ENCODE measurements at places on chromosomes 12 and 14. TPM values are rescaled to one million over a fixed set of nuclear protein-coding genes. Genes with fewer than 3 reads are reported as not detected.
A peak's percentile ranks its signal among the peaks of the same experiment; 100 is the strongest.

GRCh38 chr12:108933949-108934348 lies 54.1 kb downstream of the DAO start:
- no peaks in the 10 kb centered on the region for H3K36me3 ChIP-seq
- H3K27ac ChIP-seq = no peak overlapping the region
- H3K4me1 ChIP-seq = no peaks in the 10 kb centered on the region
- H3K4me3 ChIP-seq = no peak overlapping the region

GRCh38 chr14:33940561-33941011 lies 10.3 kb downstream of the EGLN3 start:
- H3K4me1 ChIP-seq = no peaks in the 10 kb centered on the region
- no peaks in the 10 kb centered on the region for H3K27me3 ChIP-seq
- no peaks in the 10 kb centered on the region for H3K36me3 ChIP-seq
- no peak for DNase-seq
- H3K27ac ChIP-seq = no peak overlapping the region

DNA sequence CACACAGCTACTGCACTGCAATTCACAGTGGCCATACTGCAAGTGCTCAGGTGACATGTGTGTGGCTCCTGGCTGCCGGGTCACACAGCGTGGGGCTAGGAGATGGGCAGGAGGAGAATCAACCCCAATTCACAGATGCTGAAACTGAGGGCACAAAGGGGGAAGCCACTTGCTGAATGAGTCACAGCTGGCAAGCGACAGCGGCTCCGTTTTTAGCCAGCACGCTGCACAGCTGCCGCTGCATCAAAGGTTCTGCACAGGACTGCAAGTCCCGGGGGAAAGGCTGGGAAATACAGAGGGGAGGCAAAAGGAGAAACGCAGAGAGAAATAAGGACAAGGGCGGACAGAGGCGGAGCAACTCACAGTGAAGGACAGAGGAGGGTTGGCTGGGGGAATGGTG lies 57.9 kb downstream of the KDM2B start:
- no peak overlapping the region for H3K27ac ChIP-seq
- H3K27me3 ChIP-seq = no peaks in the 10 kb centered on the region
- no peak for DNase-seq

GRCh38 chr14:100309028-100309737 lies 2.9 kb upstream of the SLC25A29 start:
- H3K27ac ChIP-seq = no peak overlapping the region
- no peaks in the 10 kb centered on the region for H3K27me3 ChIP-seq
- H3K4me1 ChIP-seq = peaks cover 4% of the 10 kb centered on the region
- DNase-seq = no peak
- no peaks in the 10 kb centered on the region for H3K36me3 ChIP-seq

DNA sequence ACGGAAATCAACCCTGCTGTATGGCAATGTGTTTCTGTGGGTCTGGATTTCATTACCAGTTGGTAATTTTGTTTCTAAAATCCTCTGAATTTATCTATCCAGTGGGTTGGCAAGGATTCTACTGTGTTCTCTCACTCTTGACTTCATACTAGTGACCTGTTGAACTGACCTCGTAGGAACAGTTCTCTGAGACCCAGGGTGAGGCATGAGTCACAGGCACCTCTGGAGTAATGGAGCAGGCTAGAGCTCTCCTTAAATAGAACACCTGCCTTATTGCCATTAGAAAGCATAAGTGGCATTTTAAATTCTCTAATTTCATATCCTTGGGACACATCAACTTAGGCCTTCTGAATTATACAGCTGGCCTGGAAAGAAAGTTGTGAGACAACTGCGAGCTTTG lies 258.3 kb upstream of the NAV3 start:
- no peaks in the 10 kb centered on the region for H3K27me3 ChIP-seq
- H3K36me3 ChIP-seq = no peaks in the 10 kb centered on the region
- no peak overlapping the region for H3K27ac ChIP-seq
- DNase-seq = no peak
- H3K4me3 ChIP-seq = no peak overlapping the region

- no peaks in the 10 kb centered on the region for H3K36me3 ChIP-seq
- no peak overlapping the region for H3K27ac ChIP-seq
- no peak for DNase-seq
- H3K4me3 ChIP-seq = no peak overlapping the region
These were observed 256.6 kb downstream of the CPNE8 start for GRCh38 chr12:38648813-38649212.

GRCh38 chr12:4648104-4648500 lies 749 bp downstream of the AKAP3 start:
- peaks cover 14% of the 10 kb centered on the region for H3K4me1 ChIP-seq
- H3K36me3 ChIP-seq = peaks cover 3% of the 10 kb centered on the region
- no peaks in the 10 kb centered on the region for H3K27me3 ChIP-seq
- peak overlapping the region; percentile 92 for H3K4me3 ChIP-seq
- H3K27ac ChIP-seq = peak overlapping the region; percentile 80
- DNase-seq = no peak

DNA sequence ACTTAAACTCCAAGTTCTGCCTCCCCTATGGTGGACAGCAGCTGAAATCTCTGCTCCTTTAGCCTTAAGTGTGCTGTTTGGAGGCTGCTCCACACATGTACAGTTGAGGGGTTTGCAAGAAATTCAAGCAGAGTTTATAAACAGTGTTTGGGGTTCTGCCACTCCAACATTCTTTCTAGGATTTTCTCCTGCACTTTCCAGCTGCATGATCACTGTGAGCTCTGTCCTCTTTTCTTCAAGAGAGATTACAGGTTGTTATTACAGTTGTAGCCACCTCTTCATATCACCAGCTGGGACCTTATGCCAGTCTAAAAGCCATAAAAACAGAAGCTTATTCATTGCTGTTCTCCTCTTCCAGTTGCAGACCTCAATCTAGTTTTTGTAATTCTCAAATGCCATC lies 8.4 kb downstream of the ZBTB25 start:
- H3K4me1 ChIP-seq = peaks cover 56% of the 10 kb centered on the region
- H3K4me3 ChIP-seq = no peak overlapping the region
- H3K27ac ChIP-seq = no peak overlapping the region

GRCh38 chr12:105974738-105975137 lies 164.0 kb downstream of the NUAK1 start:
- no peaks in the 10 kb centered on the region for H3K4me1 ChIP-seq
- H3K27me3 ChIP-seq = no peaks in the 10 kb centered on the region
- H3K4me3 ChIP-seq = no peak overlapping the region
- H3K36me3 ChIP-seq = no peaks in the 10 kb centered on the region

DNA sequence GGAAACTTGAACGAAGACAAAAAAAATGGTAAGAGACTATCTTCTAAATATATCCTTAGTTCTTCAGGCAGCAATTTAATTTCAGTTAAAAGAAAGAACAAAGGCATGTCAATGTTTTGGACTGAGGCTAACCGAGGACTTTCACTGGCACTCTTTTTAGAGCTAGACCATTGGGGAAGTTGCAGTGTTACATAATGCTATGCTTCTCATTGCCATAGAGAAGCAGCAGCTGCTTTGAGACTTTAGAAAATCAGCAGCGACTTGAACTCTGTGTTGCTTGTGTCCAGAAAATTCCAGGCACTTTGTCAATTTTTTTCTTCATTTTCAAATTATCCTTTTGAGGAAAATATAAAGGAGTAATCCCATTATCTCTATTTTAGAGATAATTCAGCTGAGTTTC lies 964.2 kb downstream of the NRXN3 start:
- no peaks in the 10 kb centered on the region for H3K4me1 ChIP-seq
- H3K4me3 ChIP-seq = no peak overlapping the region
- H3K27ac ChIP-seq = no peak overlapping the region
- no peaks in the 10 kb centered on the region for H3K27me3 ChIP-seq
- H3K36me3 ChIP-seq = no peaks in the 10 kb centered on the region

DNA sequence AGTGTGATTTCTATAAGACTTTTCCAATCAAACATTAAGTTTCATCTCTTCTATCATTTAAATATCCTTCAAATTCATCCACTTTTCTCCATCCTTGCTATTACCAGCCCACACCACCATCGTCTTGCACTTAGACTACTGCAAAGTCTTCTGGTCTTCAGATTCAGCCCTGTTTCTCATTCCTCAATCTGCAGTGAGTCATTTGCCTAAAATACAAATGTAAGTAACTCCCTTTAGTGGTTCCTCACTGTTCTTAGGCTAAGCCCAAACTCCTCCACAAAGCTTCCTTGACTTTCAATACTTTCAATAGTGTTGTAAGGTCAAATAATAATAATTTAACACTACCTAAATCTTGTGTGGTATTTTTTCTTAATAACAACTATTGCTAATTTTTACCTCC lies 83.3 kb downstream of the PLEKHG7 start:
- H3K4me3 ChIP-seq = no peak overlapping the region
- no peaks in the 10 kb centered on the region for H3K27me3 ChIP-seq
- no peak for DNase-seq

- no peak overlapping the region for H3K4me3 ChIP-seq
- H3K4me1 ChIP-seq = no peaks in the 10 kb centered on the region
- no peaks in the 10 kb centered on the region for H3K27me3 ChIP-seq
- H3K27ac ChIP-seq = no peak overlapping the region
These were observed 22.8 kb downstream of the HEBP1 start for GRCh38 chr12:12977231-12977630.

DNA sequence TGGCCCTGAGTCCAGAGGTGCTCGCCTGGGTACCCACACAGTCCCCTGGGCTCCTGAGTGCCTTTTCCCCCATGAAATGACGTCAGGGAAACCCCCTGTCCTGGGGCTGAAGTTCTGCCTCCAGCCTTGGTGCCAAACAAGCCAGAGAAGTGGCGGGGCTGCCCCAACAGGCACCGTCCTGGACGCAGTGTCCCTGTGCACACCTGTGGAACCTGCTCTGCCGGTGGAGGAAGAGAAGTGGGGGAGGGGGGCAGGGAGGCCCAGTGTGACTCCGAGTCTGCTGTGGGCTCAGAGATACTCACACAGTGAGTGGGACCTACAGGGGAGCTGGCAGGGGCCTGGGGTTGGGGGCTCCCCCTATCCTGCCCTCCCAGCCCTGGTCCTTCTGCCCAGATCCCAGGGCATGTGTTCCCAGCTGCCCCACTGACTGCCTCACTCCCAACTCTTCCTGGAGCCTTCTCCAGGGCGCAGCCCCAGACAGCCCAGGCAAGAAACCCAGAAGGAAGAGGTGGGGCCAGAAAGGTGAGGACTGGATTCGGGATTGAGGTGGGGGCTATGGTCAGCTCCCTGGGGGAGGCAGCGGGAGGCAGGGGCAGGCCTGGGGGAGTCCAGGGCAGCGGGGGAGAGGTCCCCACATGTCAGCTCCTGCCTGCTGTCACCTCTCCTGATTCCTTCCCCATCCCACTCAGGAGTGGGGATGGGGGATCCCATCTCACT lies 24.7 kb downstream of the CCDC85C start:
- no peaks in the 10 kb centered on the region for H3K4me1 ChIP-seq
- H3K27ac ChIP-seq = no peak overlapping the region
- no peak overlapping the region for H3K4me3 ChIP-seq
- H3K36me3 ChIP-seq = no peaks in the 10 kb centered on the region
- DNase-seq = no peak

- H3K36me3 ChIP-seq = no peaks in the 10 kb centered on the region
- peak overlapping the region; percentile 96 for H3K27ac ChIP-seq
- peaks cover 13% of the 10 kb centered on the region for H3K4me1 ChIP-seq
- DNase-seq = peak; percentile 86
These were observed 1.4 kb downstream of the BAZ1A start for GRCh38 chr14:34873589-34874385.

- no peak for DNase-seq
- H3K27me3 ChIP-seq = peaks cover 2% of the 10 kb centered on the region
- no peaks in the 10 kb centered on the region for H3K4me1 ChIP-seq
- no peak overlapping the region for H3K27ac ChIP-seq
- H3K4me3 ChIP-seq = no peak overlapping the region
These were observed 145.3 kb downstream of the EGLN3 start for GRCh38 chr14:33805593-33805992.

- no peak for DNase-seq
- H3K4me3 ChIP-seq = peak overlapping the region; percentile 99
- H3K36me3 ChIP-seq = no peaks in the 10 kb centered on the region
- no peaks in the 10 kb centered on the region for H3K27me3 ChIP-seq
- peaks cover 53% of the 10 kb centered on the region for H3K4me1 ChIP-seq
These were observed 1.4 kb downstream of the SYNE3 start for GRCh38 chr14:95515080-95515489.

DNA sequence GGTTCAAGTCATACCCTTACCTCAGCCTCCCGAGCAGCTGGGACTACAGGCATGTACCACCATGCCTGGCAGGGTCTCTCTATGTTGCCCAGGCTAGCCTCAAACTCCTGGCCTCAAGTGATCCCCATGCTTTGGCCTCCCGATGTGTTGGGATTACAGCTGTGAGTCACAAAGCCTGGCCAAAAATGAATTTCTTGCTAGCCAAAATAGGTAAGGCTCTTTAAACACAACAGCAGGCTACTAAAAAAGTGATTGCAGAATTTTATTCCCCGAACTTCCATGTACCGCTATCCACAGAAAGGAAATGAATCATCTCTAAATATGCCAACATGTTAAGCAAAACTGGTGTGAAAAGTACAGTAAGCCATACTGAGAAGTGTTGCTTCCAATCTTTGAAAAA lies 50.6 kb downstream of the WDHD1 start:
- H3K4me3 ChIP-seq = no peak overlapping the region

GRCh38 chr12:59820594-59821011 lies 224.8 kb downstream of the SLC16A7 start:
- DNase-seq = no peak
- no peak overlapping the region for H3K27ac ChIP-seq
- no peak overlapping the region for H3K4me3 ChIP-seq
- no peaks in the 10 kb centered on the region for H3K36me3 ChIP-seq
- H3K27me3 ChIP-seq = no peaks in the 10 kb centered on the region

- no peak overlapping the region for H3K4me3 ChIP-seq
- no peaks in the 10 kb centered on the region for H3K4me1 ChIP-seq
- no peak overlapping the region for H3K27ac ChIP-seq
- no peaks in the 10 kb centered on the region for H3K36me3 ChIP-seq
These were observed 11.7 kb downstream of the ITPR2 start for GRCh38 chr12:26821212-26821701.

DNA sequence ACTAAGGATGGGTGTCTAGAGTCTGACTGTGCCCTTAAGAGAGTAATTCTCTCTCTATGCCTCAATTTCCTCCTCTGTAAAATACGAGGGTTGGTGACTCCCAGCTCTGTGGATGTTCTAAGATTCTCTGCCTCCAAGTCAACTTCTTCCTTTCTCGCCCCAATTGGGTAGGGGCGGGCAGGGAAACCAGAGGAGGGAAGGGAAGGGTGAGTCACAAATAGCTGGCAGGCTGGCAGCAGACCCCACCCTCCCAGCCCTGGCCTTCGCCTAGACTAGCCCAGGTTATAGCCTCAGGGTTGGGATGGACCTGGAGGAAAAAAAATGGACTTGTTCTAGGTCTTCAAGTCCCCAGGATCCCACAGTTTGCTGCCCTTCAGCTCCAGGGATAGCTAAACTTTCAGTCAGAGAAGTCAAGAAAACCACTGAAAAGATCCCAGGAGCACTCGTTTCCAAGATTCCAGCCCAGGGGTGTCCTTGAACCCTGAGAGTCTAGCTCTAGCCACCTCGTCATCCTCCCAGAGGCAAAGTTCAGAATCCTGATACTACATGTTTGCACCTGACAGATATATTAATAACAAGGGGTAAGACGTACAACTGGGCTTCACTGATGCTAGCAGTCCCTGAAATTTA lies 2.3 kb downstream of the DGKA start:
- peaks cover 11% of the 10 kb centered on the region for H3K36me3 ChIP-seq
- H3K4me1 ChIP-seq = peaks cover 43% of the 10 kb centered on the region
- peak overlapping the region; percentile 90 for H3K27ac ChIP-seq
- no peaks in the 10 kb centered on the region for H3K27me3 ChIP-seq
- DNase-seq = no peak

GRCh38 chr14:52951681-52952554 lies 1.1 kb upstream of the FERMT2 start:
- DNase-seq = peak; percentile 3
- H3K4me1 ChIP-seq = peaks cover 18% of the 10 kb centered on the region
- no peak overlapping the region for H3K4me3 ChIP-seq
- H3K36me3 ChIP-seq = no peaks in the 10 kb centered on the region

GZMH gene
- total RNA-seq = 5.9 TPM

CPM gene
- total RNA-seq = 1.8 TPM

SPTB gene
- total RNA-seq = not detected

PPP4R4 gene
- 1.4 TPM for total RNA-seq

ADSS1 gene
- 4.2 TPM for total RNA-seq

IAPP gene
- not detected for total RNA-seq

NIN gene
- 144 TPM for total RNA-seq

ZDHHC22 gene
- not detected for total RNA-seq

All from naive thymus-derived CD4-positive, alpha-beta T cell (primary cell).